ENCODE measurements at places on chromosomes 12 and 14.

DNA sequence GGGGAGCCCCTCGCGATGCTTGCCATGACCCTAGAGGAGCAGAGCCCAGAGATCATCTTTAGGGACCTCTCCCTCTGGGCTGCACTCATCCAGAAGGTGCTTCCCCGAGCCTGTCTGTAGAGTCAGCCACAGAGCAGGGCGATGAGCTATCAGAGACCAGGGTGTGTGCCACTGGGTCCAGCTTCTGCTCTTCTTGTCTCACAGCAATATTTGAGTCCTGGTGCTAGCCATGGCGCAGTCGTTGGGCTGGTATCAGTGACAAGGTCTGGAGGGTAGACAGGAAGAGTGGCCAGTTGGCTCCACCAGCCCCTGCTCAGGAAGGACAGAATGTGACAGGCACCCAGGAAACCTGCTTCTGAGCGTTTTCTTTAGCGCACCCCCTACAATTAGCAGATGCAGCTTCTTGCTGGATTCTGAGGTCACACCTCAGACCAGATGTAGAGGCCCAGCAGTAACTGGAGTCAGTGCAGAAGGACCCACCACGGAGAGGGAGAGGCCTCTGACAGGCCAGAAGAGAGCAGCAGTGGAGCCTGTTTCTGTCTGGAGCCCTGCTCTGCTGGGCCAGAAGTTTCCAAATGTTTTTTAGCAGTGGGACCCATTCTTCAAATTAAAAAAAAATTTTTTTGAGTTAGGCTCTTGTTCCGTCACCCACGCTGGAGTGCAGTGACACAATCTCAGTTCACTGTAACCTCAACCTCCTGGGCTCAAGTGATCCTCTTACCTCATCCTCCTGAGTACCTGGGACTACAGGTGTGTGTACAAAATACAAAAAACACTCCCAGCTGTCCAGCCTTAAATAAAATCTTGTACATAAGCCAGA lies 23.7 kb downstream of the ANKRD9 start:
- no peak for DNase-seq

DNA sequence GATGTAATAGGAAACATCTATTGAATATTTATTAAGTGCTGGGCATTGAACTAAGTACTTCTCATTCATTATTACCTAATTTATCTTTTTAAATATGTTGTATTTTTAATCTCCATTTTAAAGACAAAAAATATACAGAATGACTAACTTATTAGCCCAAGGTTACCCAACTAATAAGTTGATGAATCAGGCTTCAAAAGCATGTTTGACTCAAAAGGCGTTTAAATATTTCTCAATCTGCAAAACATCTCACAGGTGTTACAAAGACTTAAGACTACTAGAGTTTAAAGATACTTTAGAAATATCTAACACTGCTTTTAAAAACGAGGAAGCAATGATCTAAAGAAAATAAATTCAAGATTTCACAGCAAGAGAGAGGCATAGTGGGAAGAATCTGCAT lies 457.4 kb upstream of the DCN start:
- no peak for DNase-seq

DNA sequence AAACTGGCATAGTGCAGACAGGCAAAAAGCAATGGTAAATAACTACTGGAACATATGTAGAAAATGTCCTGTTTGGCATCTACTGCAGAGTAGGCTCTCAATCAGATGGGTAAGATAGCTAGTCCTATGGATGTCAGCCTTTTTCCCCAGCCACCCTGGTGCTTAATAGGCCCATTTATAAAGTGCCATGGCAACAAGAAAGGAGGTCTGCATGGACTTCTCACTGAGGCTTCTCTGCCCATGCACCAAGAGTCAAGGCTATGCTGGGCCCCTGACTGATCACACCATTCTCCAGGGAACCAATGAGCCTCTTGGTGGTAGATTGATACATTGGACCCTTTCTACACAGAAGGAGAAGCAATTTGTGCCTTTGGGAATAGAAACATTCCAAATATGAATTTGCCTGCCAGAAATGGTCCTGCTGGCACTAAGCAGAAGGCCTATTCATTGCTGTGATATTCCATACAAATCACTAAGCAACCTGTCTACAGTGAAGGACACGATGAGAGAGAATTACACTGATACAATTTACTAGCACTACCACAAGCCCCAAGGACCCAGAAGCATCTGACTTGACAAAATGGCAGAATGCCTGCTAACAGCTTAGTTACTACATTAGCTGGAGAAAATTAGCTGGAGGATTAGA lies 43.8 kb downstream of the RESF1 start:
- no peak for DNase-seq

GRCh38 chr14:52922059-52922458 lies 28.8 kb downstream of the FERMT2 start:
- no peak for DNase-seq

DNA sequence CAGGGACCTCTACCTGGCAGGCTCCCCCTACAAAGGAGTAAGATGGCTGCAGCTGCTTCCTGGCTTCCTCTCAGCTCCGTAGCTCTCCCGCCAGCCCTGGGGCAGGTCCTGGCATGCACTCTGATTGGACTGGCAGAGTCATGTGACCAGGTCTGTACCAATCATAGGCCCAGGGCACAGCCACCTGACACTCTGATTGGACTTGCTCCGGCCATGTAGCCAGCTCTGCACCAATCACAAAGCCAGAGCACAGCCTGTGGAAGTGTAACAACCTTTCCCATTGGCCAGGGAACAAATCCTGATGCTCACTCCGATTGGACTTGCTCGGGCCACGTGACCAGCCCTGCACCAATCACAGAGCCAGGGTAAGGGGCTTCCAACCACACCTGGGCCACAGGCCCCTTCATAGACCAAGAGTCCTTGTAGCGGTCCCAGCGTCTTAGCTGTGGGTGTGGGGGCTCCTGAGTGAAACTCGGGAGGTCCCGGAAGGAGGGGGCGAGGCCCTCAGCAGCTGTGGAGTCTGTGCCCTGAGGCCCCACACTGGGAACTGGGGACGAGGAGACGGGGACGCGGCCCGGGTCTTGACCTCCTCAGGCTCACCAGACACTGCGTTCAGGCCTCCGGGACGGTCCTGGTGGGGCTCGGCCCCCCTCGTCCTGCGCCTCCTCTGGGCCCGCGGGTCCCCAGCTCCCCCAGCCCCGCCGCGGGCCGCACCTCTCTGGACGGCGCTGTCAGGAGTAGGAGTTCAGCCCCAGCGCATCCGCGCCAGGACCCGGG lies 210.6 kb downstream of the ADGRD1 start:
- no peak for DNase-seq
